HAP-1 (cell line): ENCODE measurements at places on chromosomes 2 and 18.

DNA sequence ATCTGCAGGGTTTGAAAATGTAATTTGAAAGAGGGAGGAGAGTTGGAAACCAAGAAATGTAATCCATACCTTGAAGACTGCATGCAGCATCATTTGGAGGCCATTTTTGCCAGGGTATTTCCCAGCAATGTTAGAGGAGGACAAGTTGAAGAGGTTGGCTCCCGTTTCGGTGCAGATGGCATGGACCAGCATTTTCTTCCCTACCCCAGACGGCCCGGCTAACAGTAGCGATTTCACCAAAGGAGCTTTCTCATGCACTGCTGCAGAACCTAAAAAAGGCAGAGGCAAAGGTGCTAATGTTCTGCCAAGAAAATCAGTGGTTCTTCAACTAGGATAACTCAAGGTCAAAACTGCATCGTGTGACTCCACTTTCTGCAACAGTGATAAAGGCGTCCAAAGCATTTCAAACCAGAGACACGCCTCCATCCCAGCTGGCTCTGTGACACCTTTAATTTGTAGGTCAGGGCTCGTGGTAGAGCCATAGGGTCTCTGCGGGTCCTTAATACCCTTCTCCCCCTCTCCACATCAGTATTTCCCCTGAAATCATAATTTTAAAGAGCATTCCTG lies 99.6 kb upstream of the ASB18 start:
- DNase-seq, result no peak

GRCh38 chr2:117502121-117502520 lies 312.4 kb upstream of the DDX18 start:
- DNase-seq, result no peak

DNA sequence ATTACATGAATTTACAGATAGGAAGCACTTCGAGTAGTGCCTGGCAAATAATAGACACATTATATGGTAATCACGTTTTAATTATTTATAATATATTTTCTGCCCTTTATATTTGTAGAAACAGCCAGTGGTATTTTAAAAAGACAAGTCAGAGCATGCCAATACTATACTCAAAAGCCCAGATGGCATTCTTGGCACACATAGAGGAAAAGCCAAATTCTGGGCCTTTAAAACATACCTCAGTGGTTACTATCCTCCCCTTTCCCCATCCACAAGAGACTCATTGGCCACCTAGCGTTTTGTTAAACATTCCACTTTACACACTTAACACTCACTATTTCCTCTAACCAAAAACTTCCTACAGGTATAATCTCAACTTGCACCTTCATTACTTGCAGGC lies 63.3 kb upstream of the ZNF804A start:
- no peak for DNase-seq

DNA sequence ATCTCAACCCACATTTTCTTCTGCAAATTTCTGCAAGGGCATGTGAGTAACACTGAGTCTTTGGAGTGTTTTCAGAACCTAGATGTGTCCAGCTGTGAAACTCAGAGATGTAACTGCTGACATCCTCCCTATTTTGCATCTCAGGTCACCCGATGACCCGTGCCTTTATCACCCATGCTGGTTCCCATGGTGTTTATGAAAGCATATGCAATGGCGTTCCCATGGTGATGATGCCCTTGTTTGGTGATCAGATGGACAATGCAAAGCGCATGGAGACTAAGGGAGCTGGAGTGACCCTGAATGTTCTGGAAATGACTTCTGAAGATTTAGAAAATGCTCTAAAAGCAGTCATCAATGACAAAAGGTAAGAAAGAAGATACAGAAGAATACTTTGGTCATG lies 8.0 kb downstream of the UGT1A1 start:
- no peak for DNase-seq

DNA sequence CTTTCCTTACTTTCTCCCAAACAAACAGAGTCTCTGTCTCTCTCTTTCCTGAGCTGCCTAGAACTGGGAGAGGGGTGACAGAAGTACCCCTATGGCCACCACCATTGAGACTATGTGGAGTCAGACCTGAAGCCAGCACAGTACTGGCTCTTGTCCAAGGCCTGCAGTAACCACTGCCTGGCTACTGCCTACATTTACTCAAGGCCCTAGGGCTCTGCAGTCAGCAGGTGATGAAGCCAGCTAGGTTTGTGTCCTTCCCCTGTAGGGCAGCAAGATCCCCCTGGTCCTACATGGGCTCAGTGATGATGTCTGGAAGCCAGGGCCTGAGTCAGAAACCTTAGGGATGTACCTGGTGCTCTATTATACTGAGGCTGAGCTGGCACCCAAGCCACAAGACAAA lies 12.2 kb downstream of the MYO3B start:
- DNase-seq, result no peak

- no peak for DNase-seq
These were observed 89.5 kb downstream of the SMAD7 start for GRCh38 chr18:48861181-48861708.

DNA sequence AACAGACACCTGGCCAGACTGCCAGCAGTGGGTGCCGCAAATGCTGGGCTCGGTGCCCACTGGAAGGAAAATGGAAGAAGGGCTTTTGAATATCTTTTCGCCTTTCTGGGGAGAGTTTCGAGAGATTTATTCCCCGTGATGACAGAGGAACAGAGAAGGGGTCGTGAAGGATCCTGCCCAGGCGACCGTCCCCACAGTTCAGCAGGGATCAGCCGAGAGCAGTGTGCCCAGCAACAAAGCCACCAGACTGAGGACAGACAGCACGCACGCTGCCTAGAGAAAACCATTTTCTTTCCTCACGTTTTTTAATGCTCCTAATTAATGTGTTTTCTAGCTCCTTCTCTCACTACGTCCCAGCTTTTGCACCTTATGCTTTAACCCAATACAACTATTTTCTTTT lies 47.7 kb downstream of the XRCC5 start:
- no peak for DNase-seq

DNA sequence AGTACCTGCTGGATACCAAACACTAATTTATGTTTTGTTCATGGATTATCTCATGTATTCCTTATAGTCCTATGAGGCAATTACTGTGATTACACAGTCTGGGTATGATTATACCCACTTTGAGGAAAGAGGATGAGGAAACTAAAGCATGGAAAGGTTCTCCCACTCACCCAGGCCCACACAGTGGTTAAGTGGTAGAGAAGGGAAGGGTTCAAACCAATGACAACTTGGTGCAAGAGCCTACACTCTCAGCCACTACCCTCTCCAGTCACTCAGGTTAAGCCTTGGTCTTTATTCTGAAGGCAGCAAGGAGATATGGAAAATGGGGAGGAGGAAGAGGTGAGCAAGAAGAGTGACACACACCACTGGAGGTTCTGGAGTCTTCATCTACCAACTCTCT lies 64.5 kb upstream of the PPP1CB start:
- no peak for DNase-seq

DNA sequence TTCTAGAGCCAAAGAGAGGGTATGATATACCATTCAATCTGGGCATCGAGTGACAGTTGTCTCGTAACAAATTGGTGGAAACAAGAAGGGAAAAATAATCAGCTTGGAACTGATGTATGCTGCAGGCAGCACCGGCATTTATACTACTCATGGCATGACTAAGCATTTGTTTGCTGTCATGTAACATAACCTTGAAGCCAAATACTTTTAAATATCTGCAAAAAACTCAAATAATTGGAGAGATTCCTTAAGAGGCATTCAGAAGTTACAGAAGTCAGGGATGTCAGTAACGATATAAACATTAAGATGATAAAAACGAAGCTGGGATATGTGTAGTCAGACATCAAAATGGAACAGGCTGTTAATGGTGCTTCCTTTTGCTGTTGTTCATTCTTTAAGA lies 157.3 kb upstream of the MMADHC start:
- DNase-seq, result no peak

GRCh38 chr2:194176134-194176533 lies 1480.9 kb upstream of the SLC39A10 start:
- no peak for DNase-seq

DNA sequence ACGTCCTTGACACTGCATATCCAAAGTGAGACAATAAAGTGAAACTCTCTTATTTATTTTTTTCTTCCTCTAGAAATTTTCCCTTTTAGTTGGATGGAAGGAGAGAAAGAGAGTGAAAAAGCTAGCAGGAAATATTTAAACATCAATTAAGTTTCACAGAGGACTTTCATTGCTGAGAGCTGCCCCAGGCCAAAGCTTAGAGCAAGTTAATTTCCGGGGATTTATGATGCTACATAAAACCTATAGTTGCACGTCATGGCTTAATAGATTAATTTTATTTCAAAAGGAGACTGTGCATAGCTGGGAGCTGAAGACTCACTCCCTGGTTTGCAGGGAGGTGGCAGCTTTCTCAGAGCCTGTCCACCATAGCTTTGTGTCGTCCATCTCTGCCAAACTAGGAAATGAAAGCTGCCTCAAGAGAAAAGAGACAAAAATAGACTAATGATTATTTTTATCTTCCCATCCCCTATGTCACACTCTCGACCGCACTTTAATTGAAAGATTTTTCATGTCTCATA lies 323.3 kb upstream of the RAB6C start:
- no peak for DNase-seq

DNA sequence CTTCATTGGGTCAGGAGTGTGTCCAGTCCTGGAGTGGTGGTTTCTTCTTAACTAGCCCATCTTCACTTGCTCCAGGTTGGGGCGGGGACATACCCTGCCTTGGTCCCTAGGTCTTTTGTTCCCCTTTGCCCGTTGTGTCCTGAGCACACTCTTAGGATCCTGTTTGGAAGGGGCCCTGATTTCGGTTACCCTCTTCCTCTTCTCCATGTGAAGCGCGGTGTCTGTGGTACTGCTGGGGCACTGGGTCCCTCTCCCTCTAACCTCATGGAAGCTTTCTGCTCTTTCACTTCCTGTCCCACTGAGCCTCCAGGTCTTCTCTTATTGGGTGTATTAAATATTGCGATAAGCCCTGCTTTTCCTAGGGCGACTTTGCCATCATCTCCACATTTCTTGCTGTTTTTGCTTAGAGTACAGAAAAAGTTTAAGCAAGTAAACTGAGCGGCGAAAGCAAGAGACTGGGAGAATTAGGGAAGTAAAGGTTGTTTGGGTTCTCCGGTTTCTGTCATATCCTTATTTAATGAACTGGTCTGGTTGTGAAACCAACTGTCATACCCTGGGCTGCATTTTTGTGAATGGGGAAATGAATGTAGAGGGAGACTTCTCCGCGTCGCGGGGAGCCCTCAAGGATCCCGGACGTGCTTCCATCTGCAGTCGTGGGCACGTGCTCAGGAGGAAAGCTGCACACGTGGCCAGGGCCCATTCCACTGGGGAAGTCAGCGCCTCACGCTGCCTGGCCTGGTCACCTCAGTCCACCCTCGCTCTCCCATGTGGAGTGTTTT lies 73.8 kb upstream of the B3GNT7 start:
- no peak for DNase-seq

DNA sequence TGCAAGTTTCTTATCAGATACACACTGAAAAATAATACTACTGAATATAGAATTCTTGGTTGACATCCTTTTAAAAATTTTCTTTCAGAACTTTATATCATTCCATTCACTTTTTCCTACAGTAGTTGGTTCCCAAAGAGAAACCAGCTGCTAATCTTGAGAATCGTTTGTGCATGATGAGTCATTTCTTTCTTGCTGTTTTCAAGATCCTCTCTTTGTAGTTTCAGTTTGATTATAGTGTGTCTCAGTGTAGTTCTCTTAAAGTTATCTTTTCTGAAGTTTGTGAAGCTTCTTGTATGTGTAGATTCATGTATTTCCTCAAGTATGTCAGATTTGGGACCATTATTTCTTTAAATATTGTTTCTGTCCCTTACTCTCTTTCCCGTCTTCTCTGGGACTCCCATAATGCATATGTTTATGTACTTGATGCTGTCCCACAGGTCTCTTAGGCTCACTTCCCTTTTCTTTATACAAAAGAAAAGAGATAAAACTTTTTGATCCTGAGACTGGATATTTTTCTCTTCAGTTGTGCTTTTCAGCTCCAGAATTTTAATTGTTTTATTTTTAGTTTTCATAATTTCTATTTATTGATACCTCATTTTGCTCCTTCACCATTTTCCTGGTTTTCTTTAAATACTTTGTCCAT lies 801.0 kb downstream of the TDRD15 start:
- DNase-seq, result no peak

- DNase-seq, result no peak
These were observed 63.2 kb downstream of the PRKCE start for GRCh38 chr2:45714679-45715078.

DNA sequence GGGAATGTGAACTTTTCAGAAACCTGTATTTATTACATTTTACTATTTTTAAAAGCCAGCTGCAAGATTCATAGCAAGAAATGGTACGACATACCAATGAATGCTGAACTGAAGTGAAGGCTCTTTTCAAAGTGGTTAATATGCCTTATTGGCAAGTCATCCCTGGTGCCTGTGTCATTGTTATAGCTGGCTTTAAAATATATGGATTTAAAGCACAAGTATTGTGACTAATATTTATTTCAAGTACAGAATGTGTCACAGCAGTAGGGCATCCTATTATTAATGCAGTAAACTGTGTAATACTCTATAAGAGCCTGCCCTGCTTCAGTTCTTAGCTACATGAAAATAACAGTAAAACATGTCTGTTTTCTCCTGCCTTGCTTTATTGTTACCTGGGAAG lies 10.8 kb downstream of the TSHZ1 start:
- DNase-seq, result no peak

DNA sequence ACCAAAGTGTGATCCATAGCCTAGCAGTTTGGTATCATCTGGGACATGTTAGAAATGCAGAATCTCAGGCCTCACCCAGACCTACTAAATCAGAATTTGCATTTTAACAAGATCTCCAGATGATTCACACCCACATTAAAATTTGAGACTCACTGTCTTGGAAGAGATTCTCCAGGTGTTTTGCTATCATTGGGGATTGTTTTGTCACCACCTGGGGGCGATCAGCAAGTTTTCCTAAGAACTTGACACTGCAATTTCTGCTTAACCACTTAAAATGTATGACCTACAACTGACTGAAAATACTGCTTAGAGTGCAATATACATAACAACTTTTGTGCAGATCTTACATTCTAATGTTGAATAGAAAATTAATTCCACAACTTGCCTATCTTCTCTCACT lies 18.9 kb upstream of the ITGA4 start:
- no peak for DNase-seq

GRCh38 chr2:222984908-222985307 lies 67.1 kb upstream of the KCNE4 start:
- no peak for DNase-seq

GRCh38 chr2:238895361-238895882 lies 47.5 kb downstream of the TWIST2 start:
- DNase-seq, result no peak

DNA sequence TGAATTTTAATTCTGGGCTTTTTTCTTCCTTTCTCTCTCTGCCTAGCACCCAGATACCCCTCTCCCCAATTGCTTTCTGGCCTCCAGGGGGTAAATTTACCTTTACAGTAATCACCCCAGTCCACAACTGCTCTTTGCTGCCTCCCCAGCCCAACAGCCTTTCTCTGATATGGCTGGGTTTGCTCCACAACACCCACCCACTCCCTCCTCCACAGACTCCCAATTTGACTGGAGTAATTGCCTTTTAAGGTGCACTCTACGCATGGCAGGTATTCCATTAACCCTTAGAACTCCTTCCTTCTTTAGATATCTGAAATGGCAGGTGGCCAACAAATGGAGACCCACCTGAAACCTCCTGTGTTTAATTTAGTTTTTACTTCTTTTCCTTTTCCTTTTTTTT lies 3.6 kb downstream of the CELF4 start:
- no peak for DNase-seq
